CD4-positive, alpha-beta T cell treated with Interleukin-15 for 4 hours (primary cell): ENCODE measurements at places on chromosomes 5 and 9.

DNA sequence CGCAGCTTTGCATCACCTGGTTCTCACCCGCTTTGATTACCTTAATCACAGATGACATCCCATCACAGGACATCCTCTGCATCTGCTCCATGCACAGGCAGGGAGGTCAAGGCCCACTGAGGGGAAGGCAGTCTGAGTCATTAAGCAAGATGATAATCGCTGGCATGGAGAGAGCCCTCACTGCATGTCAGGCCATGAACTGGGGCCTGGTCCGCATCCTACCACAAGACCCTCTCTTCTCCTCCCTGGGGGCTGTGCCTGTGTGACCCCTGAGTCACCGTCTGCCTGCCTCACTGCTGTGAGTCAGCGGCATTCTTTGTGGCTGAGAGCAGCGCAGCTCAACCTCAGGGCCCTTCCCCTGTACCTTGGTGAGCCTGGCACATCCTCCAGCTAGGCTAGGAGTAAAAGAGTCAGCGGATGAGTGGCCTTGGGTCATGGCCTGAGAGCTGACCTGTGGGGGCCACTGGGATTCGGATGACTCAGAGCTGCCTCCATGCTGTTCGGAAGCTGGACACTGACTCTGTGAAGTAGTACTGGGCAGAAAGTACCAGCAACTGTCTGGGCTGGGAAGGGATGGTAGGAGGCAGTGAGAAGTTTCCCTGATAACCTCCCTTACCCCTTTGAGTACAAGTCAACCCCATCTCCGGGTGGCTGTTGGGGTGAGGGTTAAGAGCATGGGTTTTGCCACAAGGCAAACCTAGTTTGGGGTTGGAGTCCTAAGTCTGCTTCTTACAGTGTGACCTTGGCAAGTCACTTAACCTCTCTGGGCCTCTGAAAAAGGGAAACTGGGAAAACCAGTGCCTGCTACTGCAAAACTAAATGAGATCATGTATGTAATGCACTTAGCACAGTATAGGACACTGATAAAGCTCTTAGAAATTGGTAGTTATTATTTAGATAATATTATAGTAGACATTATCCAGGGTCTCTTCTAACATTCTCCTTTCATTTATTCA is 14.6 kb upstream of the ARSI start:
- no peak for DNase-seq

GRCh38 chr9:83932011-83932410 is 10.8 kb upstream of the KIF27 start:
- no peak for DNase-seq

GRCh38 chr5:73344835-73345234 is 103.7 kb downstream of the FOXD1 start:
- DNase-seq, result no peak

GRCh38 chr9:125341566-125341965 is 79.9 kb downstream of the GAPVD1 start:
- DNase-seq, result no peak

- DNase-seq, result no peak
Observed at GRCh38 chr5:118891252-118891651, 97.1 kb downstream of the DTWD2 start.

- no peak for DNase-seq
Observed at GRCh38 chr5:108720391-108720790, 27.3 kb upstream of the FER start.

- no peak for DNase-seq
Observed at GRCh38 chr9:136586391-136586953, 40.6 kb upstream of the NOTCH1 start.

DNA sequence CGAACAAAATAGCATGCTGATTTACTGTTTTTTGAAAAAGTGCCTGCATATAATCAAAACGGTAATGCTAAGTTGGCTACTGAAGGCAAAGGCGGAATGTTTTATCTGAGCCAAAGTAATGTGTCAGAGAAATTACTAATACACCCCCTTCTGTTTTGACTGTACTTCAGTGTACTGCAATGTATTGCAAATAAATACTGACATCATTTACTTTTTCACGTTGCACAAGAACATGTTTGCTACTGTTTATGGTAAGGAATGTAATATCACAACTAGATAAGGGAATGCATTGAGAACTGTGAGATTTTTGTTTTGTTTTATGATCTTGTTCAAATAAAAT is 813 bp upstream of the AGTPBP1 start:
- DNase-seq, result no peak

DNA sequence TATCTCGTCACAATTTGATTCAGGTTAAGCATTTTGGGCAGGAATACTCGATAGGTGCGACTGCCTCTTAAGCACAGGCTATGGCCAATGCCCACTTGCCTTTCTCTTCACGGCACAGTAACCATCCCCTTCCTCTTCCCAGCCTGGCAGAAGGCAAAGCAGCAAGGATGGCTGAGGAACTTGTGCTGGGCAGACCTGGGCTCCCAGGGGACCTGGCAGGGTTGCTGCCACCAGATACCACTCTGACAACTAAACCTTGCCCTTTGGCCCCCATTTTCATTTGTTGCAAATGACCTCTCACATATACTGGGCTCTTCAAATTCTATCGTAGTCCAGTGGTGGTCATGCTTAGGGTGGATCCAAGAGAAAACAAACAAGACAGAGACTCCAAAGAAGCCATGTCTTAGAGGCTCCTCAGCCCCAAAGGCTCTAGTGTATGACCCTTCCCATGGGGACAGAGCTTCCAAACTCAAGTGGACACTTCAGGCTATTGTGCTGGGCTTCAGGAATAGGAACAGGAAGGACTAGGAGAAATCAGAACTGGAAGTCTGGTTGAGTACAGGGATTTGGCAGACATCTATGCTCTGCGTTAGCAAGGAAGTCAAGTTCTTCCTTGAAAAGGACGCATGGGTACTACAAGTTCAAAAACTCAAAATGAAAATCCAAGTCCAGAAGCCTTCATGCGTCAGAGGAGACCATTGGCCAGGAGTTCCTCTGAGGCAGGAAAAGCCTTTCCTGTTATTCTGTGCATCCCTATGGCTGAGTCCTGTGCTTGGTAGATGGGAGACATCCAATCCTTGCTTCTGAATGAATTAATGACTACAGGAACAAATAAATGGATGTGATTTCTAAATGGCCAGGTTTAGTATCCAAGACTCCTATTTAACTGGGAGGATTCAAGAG is 64.6 kb upstream of the PLPP1 start:
- no peak for DNase-seq

- DNase-seq, result no peak
Observed at GRCh38 chr5:40045429-40045828, 620.6 kb upstream of the DAB2 start.

DNA sequence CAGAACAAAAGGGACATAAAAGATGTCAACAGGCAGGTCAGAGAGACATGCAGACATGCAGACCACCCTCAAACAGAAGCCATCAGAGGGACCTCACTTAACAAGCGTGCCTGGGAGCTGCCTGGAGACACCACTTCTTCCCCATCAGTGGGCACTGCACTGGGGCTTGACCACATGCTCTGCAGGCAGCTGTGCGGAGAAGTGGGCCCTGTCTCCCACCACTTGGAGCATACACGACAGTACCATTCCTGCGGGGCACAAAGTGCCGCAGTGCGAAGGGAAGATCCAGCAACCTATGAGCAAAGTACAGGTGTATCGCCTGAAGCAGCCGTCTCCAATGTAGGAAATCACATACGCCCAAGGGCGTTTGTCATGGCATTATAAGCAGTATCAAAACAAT is 150.5 kb upstream of the FOXD4L5 start:
- DNase-seq, result no peak

GRCh38 chr9:35658137-35658967 is at the start of gene CCDC107:
Gene CCDC107 (plus strand): TSS chr9:35658292. CDS start chr9:35658380, 88 bp downstream.
- peak; percentile 81 for DNase-seq

DNA sequence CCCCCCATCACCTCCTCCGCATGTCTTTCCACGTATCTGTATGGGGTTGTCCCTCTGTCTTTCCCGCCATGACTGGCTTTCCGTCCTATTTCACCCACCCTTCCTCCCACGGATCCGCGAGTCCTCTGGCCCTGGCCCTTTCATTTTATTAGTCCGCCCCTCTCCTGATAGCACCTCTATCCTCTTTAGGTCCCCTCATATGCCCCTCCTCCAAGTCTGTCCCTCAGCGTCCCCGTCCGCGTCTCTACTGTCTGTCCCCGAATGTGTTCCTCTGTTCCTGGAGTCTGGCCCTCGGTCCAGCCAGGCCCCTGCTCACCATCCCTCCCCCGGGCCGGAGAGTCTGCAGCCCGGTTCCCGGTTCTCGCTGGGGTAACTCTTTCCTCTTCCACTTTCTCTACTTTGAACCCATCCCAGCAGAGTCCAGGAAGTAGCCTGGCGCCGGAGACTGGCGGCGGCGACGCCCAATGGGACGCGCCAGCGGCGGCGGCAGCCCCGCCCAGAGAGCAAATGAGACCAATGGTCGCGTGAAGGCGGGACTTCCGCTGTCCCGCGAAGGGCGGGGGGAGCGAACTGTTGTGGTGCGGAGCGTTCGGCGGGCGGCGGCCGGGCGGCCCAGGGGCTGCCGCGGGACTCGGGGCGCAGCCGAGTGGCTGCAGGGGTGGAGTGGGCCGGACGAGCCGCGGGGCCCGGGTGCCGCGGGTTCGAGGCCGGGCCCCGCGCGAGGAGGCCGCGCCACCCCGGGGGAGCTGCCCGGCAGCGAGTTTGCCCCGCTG is at the start of gene SAP30L:
TSS of gene SAP30L (plus strand) at position 576 of the 773 bp plus-strand sequence. CDS start 608 bp downstream, outside the sequence.
- peak; percentile 96 for DNase-seq

- DNase-seq, result no peak
Observed at GRCh38 chr5:123558762-123559433, 46.9 kb downstream of the CSNK1G3 start.

DNA sequence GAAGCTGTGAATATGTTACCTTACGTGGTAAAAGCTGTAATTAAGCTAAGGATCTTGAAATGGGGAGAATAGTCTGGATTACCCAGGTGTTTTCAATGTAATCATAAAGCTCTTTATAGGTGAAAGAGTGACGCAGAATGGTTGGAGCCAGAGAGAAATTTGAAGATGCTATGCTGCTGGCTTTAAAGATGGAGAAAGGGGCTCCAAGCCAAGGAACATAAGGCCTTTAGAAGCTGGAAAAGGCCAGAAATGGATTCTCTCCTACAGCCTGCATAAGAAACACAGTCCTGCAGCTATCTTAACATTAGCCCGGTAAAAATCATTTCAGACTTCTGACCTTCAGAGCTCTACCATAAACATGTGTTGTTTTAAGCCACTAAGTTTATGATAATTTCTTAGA is 243.3 kb upstream of the VLDLR start:
- DNase-seq, result no peak

DNA sequence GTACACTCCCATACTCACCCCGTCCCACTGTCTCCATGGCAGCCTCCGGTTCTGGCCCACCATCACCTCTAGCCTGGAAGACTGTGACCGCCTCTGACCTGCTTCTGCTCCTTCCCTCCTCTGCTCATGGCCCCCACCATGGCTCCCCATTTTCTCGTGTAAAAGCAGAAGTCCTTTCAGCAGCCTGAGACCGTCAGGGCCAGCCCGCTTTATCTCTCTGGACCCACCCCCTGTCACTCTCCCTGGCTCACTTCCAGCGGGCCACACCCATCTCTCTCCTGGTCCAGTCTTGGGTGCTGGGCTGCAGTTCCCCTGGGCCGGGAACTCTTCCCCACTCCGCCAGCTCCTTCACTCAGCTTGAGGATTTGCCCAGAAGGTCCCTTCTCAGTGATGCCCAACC is 96.0 kb upstream of the RUFY1 start:
- no peak for DNase-seq

DNA sequence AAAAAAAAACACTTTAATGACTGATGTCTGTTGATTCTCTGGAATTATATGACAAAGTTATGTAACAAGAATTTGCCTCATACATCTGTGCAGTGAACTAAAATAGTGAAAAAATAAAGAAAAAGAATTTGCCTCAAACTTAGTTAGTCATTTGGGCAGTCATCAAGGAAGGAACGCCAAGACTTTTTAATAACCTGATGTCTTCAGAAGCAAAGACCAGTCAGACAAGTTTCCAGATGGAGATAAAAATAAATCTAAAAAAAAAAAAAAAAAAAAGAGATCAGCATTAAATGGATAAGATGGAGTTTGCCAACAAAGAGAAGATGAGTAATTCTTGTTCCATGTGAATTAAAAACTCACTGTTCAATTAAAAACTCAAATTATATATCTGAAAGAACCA is 52.3 kb upstream of the JMY start:
- DNase-seq, result no peak

DNA sequence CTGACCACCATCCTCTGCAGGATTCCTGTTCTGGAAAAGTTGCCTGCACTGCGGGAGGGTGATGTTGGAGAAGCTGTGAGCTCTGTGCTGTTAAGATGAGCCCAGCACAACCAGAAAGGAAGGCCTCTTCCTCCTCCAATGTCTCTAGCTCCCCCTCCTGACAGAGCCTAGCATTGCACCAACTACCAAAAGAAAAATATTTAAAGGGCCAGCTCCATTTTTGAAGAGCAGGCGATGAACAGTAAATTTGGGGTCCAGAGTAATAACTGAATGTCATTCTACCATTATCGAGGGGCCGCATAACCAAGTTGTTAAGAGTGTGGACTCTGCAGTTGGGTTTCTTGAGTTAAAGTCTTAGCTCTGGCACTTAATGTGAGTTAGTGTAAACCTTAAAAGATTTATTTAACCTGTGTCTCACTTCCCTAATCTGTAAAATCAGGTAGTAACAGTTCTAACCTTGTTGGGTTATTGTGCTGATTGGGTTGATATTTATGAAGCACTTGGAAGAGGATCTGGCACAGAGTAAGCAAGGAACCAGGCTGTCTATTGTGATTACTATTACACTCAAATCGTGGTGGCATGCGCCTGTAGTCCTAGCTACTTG is 3.9 kb downstream of the TEX53 start:
- peak; percentile 85 for DNase-seq

- no peak for DNase-seq
Observed at GRCh38 chr5:125196481-125197111, 450.2 kb upstream of the ZNF608 start.

DNA sequence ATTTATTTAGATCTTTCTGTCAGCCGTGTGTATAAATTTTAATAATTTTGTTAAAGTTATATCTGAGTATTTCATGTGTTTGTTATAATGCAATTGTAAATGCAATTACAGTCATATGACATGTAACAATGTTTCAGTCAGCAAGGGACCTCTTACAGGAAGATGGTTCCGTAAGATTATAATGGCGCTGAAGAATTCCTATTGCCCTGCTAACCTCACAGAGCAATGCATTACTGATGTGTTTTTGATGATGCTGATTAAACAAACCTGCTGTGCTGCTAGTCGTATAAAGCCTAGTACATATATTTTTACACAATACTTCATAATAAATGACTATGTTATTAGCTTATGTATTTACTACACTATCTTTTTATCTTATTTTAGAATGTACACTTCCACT is 1166.4 kb downstream of the CDH12 start:
- DNase-seq, result no peak

DNA sequence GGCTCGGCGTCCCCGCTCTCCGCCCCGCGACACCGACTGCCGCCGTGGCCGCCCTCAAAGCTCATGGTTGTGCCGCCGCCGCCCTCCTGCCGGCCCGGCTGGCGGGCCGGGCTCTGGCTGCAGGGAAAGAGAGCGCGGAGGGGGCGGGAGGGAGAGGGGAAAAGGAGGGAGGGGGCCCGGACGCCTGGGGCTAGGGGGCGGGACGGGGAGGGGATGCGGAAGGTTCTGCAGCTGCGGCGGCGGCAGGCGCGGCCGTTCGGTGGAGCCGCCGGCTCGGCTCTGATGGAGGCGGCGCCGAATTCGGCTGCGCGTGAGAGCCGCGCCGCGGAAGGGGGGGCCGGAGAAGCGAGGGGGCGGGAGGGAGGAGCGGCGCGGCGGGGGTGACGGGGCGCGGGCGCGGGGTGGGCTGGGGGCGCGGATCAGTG is at the start of gene MARCHF11:
TSS of gene MARCHF11 (minus strand) at position 281 of the 425 bp plus-strand sequence. CDS start at position 65, 216 bp downstream.
- DNase-seq, result no peak
